ENCODE measurements at places on chromosomes 3 and 15.
A peak's percentile ranks its signal among the peaks of the same experiment; 100 is the strongest.

DNA sequence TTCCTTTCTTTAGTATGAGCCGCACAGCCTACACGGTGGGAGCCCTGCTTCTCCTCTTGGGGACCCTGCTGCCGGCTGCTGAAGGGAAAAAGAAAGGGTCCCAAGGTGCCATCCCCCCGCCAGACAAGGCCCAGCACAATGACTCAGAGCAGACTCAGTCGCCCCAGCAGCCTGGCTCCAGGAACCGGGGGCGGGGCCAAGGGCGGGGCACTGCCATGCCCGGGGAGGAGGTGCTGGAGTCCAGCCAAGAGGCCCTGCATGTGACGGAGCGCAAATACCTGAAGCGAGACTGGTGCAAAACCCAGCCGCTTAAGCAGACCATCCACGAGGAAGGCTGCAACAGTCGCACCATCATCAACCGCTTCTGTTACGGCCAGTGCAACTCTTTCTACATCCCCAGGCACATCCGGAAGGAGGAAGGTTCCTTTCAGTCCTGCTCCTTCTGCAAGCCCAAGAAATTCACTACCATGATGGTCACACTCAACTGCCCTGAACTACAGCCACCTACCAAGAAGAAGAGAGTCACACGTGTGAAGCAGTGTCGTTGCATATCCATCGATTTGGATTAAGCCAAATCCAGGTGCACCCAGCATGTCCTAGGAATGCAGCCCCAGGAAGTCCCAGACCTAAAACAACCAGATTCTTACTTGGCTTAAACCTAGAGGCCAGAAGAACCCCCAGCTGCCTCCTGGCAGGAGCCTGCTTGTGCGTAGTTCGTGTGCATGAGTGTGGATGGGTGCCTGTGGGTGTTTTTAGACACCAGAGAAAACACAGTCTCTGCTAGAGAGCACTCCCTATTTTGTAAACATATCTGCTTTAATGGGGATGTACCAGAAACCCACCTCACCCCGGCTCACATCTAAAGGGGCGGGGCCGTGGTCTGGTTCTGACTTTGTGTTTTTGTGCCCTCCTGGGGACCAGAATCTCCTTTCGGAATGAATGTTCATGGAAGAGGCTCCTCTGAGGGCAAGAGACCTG, 13.2 kb downstream of the GREM1 start:
- peak; percentile 68 for DNase-seq

DNA sequence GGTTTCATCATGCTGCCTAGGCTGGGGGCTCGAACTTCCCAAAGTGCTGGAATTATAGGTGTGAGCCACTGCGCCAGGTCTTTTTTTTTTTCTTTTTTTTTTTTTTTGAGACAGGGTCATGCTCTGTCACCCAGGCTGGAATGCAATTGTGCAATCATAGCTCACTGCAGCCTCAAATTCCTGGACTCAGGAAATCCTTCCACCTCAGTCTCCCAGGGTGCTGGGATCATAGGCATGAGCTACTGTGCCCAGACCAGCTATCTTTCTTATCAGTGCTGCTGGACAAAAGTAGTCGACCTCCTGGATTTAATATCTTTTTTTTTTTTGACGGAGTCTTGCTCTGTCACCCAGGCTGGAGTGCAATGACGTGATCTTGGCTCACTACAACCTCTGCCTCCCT, 60.8 kb downstream of the TFDP2 start:
- peak; percentile 78 for DNase-seq

GRCh38 chr3:126912027-126912422, 70.9 kb upstream of the PLXNA1 start:
- DNase-seq: no peak

DNA sequence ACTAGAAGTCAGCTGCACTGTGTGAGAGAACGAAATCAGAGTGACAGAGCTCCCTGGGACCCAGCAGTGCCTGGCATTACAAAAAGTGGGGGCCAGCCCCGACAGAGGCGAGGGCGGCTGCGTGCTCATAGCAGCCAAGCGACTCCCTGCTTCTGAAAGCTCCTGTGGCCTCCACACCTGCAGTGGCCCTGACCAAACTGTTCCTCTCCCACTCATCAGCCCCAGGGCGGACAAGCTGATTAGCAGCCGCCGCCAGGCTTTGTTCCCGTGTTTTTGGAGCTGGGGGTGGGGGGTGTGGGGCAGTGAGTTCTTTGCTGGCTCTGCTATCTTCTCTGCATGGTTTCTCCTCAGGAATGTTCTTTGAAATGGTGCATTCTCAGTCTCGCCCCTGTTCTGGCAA, 58.1 kb downstream of the DGKG start:
- DNase-seq: no peak

DNA sequence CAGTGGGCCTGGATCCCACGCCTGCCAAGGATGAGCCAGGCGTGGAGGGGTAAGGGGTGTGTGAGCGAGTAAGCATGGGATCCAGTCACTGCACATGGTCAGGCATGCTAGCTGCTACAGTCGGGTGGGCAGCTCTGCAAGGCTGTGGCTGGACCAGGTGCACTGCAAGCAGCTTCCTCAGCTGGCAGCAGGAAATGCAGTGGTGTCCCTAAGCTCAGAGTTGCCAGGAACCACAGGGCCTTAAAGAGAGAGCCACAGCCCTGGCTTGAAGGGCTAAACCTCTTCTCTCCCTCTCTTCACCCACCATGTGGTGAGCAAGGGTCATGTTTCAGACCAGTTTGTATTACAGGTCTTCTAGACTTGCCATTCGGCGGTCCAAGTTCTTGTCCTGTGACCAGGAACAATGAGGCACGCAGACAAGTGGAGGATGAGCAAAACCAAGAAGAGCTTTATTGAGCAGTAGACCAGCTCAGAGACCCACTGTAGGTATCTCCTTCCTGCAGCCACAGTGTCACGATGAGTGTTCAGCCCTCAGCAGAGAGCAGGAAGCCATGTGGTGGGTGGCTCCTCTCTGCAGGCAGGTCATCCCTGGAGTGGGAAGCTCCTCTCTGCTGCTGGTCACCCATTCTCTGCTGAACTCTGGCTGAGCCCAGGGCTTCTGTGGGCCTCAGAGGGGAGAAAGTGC, 511.9 kb downstream of the PYDC2 start:
- DNase-seq: no peak

DNA sequence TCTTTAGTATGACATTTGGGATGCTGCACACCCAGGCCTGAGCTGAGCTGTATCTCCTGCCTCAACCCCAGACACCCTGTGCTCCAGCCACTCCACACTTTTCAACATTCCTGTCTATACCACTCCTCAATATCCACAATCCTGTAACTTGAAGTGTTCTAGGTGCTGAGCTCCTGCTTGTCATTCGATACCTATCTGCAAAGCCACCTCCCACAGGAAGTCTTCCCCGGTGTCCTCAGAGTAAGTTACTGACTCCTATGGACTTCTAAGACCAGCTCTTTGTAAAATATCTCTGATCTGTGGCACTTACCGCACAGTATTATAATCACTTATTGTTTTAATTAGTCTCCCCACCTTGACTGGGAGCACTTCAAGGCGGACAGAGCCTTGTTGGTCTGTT, 1.2 kb upstream of the CAV3 start:
- DNase-seq: no peak

DNA sequence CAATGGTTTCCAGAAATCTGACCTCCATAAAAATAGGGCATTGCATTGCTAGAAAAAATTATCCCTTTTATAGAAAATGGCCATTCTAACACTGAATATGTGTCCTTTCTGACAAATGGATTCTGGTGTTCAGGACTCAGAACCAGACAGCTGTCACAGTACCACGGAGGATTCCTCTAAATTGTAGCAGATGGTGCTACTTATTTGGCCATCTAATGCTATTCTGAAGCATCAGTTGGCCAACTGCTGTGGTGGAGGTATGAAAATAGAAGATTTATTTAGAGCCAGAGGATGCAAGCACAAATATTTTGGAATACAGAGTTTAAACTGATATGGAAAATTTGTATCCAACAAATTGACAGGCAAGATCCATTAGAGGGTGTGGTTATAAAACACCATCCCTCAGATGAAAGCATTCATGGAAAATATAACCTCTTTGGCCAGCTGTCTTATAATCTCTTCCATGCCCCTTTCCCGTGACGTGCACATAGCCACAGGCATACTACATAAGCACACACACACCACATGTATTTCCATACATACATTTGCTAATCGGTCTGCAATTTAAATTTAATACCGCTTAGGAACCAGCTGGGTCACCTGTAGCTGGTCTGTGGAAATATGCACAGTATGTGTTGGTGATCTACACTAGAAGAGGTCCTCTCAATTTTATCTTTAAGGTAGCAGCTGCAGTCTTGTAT, 302.7 kb upstream of the KCNMB2 start:
- no peak for DNase-seq

DNA sequence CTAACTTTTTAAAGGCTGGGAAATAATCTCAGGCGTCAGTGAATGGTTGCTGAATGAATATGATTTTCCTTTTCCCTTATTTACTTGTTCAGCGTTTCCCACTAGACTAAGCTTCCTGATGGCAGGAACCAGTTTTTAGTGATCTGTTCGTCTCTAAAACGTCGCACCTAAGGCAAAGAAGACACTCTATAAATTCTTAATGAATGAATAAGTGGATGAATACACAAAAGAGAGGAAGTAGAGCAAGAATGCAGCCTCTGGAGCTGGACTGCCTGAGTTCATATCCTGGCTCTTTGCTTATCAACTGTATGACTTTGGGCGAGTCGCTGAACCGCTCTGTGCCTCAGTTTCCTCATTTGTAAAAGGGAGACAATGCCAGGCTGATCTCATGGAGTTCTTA, 38.7 kb downstream of the WNT7A start:
- no peak for DNase-seq

DNA sequence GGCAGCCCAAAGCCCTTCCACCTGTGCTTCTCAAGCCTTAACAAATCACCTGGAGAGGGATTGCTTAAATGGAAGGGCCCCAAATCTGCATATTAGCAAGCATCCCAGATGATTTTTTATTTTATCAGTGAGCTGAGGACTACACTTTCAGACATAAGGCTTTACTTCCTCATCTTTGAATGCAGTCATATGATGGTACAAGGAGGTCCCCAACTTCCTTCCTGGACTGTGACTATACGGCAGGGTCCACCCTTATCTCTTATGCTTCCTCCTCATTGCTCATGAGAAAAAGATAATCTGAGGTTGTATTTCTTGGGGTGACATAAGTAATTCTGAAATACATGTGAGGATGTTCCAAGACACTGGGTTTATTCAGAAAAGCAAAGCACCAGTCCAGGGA, 13.7 kb upstream of the HEG1 start:
- DNase-seq: no peak

- no peak for DNase-seq
Measured at GRCh38 chr3:44395714-44396113, 57.1 kb downstream of the TCAIM start.

DNA sequence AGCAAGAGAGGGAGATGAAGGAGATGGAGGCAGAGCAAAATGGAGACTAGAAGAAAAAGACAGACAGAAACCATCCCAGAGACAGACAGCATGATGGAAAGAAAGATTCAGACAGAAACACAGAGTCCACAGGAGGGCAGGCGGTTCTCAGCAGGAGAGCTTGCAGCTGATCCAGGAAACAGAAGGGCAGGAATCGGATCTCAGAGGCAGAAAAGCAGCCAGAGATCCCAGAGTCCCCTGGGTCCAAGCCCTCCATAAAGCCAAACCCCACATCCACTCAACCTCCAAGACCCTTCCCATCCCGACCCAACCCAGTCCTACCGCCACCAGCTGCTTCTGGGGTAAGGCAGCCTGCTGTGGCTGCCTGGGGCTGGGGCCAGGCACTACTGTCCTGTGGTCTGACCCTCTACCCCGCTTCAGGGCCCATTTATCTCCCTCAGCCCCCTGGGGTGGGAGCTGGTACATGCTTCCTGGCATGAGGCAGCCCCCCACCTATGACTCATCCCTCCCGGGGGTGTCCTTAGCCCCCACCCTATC, at the start of gene UCN2:
Gene UCN2 (minus strand): TSS at position 400 of the 537 bp plus-strand sequence. CDS start 657 bp downstream, outside the sequence.
- peak; percentile 54 for DNase-seq

DNA sequence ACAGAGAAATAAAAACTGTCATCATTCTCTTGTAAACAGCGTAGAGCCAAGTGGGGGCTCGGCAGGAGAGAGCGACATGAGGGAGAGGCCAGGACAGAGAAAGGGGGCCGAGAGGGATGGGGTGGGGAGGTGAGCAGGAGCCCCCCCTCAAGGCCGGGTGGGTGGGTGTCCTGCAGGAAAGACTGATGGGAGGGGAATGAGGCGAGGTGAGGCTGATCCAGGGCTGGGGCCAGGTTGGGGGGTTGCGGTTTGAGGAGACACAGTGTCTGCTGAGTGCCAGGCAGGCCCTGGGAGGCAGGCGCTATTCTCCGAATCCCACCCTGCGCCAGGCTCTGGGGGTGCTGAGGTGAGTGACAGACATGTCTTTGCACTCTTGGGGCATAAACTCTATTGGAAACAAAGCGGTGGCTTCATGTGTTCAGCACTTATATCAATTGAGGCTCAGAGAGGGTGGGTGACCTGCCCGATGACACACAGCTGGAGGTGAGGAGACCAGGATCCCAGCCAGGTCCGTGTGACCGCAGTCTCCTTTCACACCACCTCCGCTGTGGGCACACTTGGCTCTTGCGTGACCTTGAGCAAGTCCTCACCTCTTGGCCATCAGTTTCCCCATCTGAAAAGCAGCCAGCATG, 19.6 kb upstream of the CSPG4 start:
- no peak for DNase-seq

GRCh38 chr15:59437142-59437816, 707 bp upstream of the FAM81A start:
- DNase-seq: no peak

DNA sequence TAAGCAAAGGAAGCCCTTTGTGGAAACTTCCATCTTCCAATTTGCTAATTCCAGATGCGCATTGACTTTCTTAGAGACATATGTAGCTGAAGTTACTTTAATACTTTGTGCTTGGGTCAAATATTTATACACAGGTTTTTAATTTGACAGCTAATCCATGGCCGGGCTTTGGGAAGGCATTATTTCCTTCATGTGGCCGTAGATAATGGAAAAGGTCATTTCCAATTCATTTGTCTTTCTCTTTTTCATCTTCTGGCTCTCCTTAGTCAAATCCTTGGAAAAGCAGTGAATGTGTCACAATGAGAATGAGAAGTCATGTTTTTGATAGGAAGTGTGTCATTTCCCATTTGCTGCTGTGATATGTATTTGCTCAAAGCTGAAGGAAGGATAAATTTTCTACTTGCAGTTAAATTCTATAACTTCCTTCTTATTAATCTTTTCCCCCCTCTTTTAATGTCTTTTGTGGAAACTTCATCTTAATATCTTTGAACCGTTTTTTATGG, 323.3 kb downstream of the CLSTN2 start:
- DNase-seq: no peak

DNA sequence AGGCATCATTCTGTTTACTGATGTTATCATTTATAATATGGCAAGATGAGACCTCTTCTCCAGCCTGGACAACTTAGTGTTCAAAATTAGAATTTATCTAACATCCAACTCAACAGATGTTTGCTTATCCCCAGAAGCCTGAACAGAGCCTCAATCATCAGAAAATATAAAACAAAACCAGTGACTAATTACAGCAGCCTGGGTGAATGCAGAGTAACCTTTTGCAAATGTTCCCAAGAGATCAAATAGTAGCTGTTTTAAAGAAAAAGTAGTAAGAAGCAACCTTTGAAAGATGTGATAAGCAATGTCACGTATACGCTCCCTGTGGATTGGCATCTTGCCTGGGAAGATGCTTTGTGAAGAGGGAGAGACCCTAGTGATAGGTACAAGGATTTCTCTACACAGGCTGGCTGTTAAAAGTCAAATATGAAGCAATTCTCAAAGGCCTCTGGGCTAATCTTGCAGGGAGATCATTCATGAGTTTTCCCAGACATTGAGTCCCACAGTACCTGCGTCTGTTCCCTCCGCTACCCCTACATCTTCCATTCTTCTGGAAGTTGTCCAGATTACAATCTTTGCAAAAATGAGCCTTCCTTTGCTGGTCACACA, 39.3 kb upstream of the PRICKLE2 start:
- peak; percentile 48 for DNase-seq

All from EH (cell line).